ENCODE measurements at places on chromosomes 16 and 17. TPM values are rescaled to one million over a fixed set of nuclear protein-coding genes. Genes with fewer than 3 reads are reported as not detected.

Gene EFCAB3
- total RNA-seq = not detected

- no peak overlapping the region for H3K27ac ChIP-seq
- H3K4me3 ChIP-seq = no peak overlapping the region
- H3K4me1 ChIP-seq = no peaks in the 10 kb centered on the region
- no peak for DNase-seq
- H3K27me3 ChIP-seq = no peaks in the 10 kb centered on the region
Measured at GRCh38 chr17:13129356-13129755, 111.5 kb upstream of the ELAC2 start.

DNA sequence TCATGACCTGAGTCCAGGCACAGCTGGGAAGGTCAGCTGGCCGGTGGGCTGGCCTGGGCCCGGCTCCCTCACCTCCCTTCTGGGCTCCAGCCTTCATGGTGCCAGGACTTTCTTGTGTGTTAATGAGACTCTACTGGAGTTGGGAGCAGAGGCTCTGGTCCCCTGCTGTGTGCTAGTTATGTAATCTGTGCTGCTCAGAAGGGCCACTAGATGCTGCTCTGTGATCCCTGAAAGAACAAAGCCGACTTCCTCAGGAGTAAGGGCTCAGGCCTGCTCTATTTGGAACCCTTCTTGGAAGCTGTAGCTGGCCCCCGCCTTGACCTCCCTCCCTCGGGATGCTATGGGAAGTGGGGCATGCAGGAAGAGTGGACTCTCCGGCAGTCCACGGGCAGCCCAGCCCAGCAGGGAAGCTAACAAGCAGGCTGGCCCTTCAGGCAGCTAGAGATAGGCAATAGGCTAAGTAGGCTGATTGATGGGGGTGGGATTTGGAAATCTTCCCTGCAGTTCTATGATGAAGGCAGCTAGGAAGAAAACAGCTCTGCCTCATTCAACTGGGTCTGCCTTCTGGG, 3.3 kb upstream of the CDK5R1 start:
- H3K27me3 ChIP-seq = no peaks in the 10 kb centered on the region
- peak; percentile 68 for DNase-seq
- no peak overlapping the region for H3K4me3 ChIP-seq
- H3K27ac ChIP-seq = no peak overlapping the region
- peaks cover 21% of the 10 kb centered on the region for H3K36me3 ChIP-seq

- no peak overlapping the region for H3K27ac ChIP-seq
- H3K4me1 ChIP-seq = peaks cover 9% of the 10 kb centered on the region
- H3K36me3 ChIP-seq = no peaks in the 10 kb centered on the region
- no peaks in the 10 kb centered on the region for H3K27me3 ChIP-seq
- H3K4me3 ChIP-seq = no peak overlapping the region
Measured at GRCh38 chr17:12973496-12974004, 44.3 kb downstream of the ELAC2 start.

Gene WNK4
- 3.3 TPM for total RNA-seq

DNA sequence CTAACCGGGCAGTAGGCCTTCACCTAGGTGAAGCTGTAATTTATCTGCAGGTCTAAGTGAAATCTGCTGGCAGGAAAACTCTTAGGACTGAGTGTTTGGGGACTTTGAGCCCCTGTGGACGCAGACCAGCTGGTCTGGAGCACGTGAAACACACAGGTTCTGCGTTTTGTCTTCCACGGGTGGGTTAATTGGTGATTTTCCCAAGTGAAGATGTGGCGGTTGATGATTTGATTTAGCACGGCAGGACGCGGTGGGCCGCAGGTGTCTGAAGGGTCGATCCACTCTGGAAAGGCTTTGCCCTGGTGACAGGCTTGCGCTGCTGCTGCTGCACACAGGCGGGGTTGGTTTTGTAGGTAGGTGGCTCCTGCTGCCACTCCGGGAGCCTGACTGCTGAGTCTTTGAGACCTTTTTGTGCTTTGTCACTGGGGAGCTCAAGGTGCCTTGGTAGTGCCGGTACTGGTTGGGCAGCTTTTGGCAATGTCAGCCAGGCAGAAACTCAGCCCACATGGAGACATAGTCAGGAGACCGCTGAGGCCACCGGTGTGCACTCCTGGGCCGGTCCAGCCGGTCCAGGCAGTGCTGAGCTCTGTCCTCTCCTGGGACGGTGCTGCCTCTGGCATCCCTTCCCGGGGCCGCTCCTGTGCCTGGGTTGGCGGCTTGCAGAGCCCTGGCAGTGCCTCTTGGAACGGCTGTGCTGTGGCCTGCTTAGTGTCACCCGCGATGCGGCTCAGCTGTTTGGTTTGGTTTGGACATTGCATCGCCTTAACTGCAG, 2.3 kb downstream of the BAIAP2 start:
- H3K36me3 ChIP-seq = no peaks in the 10 kb centered on the region
- no peak overlapping the region for H3K27ac ChIP-seq
- DNase-seq = no peak
- no peaks in the 10 kb centered on the region for H3K27me3 ChIP-seq
- H3K4me3 ChIP-seq = no peak overlapping the region
- peaks cover 5% of the 10 kb centered on the region for H3K4me1 ChIP-seq

Gene ITGAE
- total RNA-seq = 20.6 TPM

GRCh38 chr17:29733166-29733565, 110.5 kb upstream of the CORO6 start:
- no peaks in the 10 kb centered on the region for H3K27me3 ChIP-seq
- DNase-seq = no peak
- no peak overlapping the region for H3K4me3 ChIP-seq
- no peaks in the 10 kb centered on the region for H3K36me3 ChIP-seq
- no peak overlapping the region for H3K27ac ChIP-seq

DNA sequence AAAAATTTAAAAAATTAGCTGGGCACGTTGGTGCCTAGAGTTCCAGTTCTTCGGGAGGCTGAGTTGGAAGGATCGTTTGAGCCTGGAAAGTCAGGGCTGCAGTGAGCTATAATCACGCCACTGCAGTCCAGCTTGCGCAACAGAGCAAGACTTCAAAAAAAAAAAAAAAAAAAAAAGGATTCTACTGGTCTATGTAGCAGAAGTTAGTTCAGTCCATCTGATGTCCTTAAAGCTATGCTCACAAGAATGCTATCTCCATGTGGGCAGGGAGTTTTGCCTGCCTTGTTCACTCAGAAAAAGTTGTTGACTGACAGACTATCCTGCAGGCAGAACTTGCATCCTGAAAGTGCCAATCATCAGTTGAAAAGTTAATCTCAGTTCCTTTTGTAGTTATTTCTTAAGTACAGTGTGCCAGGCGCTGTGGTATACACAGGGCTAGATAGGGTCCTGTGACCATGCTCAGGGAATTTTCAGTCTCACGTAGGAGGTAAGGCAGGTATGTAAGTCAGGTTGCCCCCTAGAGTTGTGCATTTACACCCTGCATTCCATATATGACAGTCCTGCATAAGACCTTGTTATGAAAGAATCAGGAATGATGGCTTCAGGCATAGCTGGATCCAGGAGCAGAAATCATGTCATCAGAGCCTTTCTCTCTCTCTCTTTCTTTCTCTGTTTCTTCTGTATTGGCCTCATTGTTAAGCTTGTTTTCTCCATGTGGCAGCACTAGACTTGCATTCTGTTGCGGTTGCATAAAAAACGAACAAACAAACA, 7.6 kb downstream of the SYT17 start:
- no peaks in the 10 kb centered on the region for H3K36me3 ChIP-seq

GRCh38 chr17:77436481-77436880, 295.7 kb downstream of the SEC14L1 start:
- H3K27ac ChIP-seq = no peak overlapping the region
- no peaks in the 10 kb centered on the region for H3K36me3 ChIP-seq
- H3K27me3 ChIP-seq = no peaks in the 10 kb centered on the region
- H3K4me1 ChIP-seq = peaks cover 51% of the 10 kb centered on the region
- DNase-seq = no peak

Gene ABCA6
- not detected for total RNA-seq

Gene SPNS2
- total RNA-seq = not detected

- H3K27me3 ChIP-seq = no peaks in the 10 kb centered on the region
- DNase-seq = no peak
- H3K4me3 ChIP-seq = no peak overlapping the region
- H3K27ac ChIP-seq = no peak overlapping the region
- no peaks in the 10 kb centered on the region for H3K36me3 ChIP-seq
Measured at GRCh38 chr16:86953631-86954391, 363.4 kb downstream of the C16orf95 start.

All from Karpas-422 (cell line).